ENCODE measurements at places on chromosomes 5 and 9. TPM values are rescaled to one million over a fixed set of nuclear protein-coding genes. Genes with fewer than 3 reads are reported as not detected.

- no peak for DNase-seq
Observed at GRCh38 chr9:6997330-6997729, 239.6 kb downstream of the KDM4C start.

- DNase-seq = no peak
Observed at GRCh38 chr5:35947085-35947484, 8.7 kb upstream of the CAPSL start.

DNA sequence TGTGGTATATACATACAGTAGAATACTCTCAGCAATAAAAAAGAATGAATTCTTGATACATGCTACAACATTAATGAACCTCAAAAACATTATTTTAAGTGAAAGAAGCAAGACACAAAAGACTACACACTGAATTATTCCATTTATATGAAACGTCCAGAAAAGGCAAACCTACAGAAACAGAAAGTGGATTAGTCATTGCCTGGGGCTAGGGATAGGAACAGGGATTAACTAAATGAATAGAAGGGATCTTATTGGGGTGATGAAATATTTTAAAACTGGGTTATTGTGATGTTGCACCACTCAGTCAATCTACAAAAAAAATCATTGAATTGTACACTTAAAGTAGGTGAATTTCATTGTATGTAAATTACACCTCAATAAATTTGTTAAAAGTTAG is 326.7 kb downstream of the PIK3R1 start:
- peak; percentile 38 for DNase-seq

DNA sequence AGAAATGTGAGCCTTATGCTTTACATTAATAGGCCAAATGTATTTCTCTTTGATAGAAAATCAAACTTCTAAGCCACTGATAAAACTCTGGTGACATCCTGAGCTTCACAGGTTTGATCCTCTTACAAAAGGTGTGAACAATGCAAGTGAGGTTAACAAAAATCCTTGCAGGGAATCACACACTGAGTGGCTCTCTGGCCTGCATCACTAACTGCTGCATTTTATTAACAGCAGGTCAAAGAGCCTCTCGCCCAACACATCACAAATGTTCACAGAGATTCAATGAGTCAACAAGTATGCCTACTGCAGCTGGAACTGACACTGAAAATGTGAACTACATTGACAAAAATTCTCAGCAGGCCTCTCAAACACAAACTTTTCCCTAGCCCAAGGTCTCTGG is 122.3 kb downstream of the SEMA5A start:
- DNase-seq = peak; percentile 27

DNA sequence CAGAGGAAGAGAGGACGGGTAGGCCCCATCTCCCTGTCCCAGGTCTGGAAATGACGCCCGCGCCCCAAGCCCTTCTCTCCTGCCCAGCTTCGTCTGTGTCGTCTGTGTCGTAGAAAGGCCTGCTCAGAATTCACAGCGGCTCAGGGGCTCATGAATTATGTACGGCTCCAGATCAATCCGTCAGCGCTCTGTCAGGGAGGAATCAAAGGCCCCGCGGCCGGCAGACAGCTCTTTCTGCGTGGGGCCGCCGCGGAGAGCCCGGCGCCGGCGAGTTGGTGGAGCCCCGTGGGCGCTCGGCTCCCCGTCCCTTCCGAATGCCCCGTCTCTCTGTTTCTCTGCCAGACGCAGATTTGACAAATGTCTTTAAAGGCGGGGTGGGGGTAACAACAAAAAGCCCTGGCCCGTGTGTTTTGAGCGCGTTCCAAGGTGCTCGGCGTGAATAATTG is 83.8 kb upstream of the RAPGEF1 start:
- DNase-seq = no peak

- DNase-seq = no peak
Observed at GRCh38 chr5:68265347-68265746, 49.8 kb downstream of the PIK3R1 start.

The OLFM1 gene
- 1.5 TPM for total RNA-seq

DNA sequence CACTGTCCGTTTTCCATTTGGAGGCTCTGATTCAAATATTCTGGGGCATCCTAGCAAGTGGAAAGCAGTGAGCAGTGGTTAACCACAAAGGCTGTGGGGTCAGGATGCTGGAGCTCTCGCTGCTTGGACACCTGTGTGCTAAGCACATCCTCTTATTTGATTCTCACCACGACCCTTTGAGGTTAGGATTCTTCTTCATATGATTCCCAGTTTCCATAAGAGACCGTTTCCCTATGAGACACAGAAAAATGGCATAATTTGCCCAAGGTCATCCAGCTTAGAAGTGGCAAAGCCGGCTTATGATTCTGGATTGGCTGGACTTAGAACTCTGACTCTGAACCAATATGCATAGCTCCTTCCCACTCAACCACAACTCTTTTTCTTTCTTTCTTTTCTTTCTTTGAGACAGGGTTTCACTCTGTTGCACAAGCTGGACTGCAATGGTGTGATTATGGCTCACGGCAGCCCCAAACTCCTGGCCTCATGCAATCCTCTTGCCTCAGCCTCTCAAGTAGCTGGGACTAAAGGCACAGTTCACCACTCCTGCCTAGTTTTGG is 207.7 kb downstream of the TTLL11 start:
- DNase-seq = peak; percentile 49

Measured in fibroblast of the aortic adventitia (primary cell).